ENCODE measurements at places on chromosomes 7 and 10.

GRCh38 chr7:115779561-115779960 is 251.0 kb downstream of the TFEC start:
- no peak for DNase-seq

DNA sequence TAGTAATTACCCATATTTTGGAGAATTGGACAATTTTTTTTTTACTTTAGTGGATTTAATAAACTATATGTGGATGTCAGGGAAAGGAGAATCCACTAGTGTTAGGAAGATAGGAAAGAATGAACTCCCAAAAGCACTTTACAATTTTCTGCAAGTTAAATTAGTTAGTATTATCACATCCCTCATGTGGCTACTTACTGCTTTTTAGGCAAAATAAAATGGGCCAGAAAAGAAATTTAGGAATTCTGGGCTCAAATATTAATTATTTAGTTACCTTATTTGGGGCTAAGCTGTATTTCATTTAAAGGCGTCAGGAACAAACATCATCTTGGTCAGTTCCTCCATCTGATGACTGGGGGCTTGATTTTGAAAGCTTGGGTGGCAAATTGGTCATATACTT is 4.8 kb upstream of the CUX1 start:
- no peak for DNase-seq

GRCh38 chr10:7056216-7056615 is 354.6 kb downstream of the SFMBT2 start:
- no peak for DNase-seq

DNA sequence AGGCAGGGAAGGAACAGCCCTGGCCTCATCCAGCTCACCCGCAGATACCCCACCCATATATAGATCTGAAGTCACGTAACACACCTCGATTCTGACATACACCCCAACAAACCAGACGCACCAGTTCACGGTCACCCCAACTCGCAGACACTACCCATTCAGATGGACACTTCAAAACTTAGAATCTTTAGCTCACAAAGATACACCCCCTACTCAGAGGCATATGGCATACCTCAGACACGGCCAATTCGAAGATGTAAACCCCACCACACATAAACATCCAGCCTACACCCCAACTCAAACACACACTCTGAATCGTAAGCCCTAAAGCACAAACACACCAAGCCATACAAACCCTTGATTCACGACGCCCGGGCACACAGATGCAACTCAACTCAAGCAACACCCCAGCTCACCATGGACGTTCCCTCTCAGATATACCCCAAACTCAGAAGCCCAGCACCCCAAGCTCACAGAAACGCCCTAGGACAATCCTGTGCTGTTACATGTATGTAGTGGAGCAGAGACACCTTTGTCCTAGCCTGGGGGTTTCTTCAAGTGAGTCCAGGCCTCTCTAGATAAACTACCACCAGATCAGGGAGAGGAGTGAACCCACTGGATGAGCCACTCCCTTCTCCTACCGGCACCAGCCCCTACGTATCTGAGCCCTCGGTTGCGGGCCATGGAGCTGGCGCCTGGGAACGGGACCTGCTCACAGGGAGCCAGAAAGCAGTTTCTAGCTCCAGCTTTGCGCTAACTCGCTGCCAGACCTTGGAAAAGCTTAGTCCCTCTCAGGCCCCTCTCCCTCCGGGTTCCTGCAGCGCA is 8.8 kb downstream of the PSD start:
- DNase-seq, result no peak

DNA sequence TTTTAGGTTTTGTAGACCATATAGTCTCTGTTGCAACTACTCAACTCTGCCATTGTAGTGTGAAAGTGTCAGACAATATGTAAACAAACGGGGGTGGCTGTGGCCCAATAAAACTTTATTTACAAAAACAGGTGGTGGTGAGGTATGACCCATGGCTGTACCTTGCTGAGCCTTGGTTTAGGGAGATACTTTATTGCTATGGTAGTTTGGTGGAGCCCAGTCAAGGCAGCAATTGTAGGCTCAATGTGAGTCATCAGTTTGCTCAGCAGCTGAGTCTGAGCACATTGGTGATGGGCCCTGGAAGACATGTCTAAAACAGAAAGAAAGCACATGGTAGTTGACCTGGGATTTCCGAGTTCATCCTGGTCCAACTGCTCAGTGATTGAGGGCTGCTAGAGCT is 242.5 kb downstream of the REEP3 start:
- DNase-seq, result no peak

DNA sequence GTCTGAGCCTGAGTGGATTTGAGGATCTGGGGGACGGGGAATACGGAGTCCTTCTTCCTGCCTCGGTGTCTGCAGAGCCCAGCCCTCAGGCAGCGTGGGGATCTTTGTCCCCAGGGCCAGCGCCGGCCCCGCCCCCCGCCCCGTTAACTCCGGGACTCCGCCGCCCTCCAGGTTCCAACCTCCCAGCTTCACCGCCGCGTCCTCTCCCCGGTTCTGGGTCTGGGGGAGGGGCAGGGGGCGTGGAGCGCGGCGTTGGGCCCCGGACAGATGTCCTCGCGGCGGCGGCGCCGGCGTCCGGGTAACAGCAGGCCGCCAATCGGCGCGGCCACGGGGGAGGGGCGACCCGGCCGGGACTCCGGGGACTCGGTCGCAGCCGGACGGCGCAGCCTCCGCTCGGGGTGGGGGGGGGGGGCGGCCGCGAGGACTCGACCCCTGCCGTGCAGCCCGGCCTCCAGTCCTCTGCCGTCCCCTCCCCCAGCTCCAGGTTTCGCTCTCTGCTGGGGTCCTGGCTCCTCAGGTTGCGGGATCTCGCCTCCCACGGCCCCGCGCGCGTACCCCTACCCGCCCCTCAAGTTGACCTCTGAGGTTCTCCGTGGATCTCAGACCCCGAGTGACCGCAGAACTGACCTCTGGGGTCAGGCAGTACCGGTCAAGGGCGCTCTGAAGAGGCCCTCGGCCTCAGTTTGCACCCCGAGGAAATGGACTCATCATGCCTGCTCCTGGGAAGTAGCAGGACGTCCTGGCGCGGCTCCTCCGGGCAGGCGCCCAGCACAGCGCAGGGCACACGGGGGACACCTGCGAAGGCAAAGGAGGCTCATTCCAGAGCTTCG is 2.3 kb upstream of the ELFN1 start:
- no peak for DNase-seq

GRCh38 chr7:82841828-82842227 is 320.9 kb downstream of the PCLO start:
- DNase-seq, result no peak

- DNase-seq, result no peak
These were observed 620.0 kb downstream of the CNTNAP2 start for GRCh38 chr7:146736446-146737190.

DNA sequence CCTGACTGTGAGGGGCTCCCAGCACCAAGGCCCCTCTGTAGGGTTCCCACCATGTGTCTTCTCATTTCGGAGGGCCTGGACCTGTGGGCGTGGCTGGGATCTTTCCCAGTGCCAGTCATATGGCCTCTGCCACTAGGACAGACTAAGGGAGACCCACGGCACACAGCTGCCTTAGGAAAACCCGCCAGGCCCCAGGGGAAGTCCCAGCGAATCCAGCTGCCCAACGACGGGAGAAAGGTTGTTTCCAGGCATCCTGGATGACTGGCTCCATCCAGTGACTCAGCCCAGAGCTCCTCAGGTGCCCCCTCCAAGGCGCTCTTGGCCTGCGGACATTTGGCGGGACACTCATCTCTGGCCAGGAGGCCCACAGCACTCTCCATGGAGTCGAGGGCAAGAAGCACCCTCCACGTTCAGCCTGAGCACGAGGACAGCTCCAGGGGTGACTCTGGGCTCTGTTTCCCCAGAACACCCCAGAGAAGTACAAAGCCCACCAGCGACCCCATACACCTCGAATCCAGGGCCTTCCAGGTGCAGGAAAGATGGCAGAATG is 39.9 kb downstream of the PWWP2B start:
- DNase-seq, result no peak

DNA sequence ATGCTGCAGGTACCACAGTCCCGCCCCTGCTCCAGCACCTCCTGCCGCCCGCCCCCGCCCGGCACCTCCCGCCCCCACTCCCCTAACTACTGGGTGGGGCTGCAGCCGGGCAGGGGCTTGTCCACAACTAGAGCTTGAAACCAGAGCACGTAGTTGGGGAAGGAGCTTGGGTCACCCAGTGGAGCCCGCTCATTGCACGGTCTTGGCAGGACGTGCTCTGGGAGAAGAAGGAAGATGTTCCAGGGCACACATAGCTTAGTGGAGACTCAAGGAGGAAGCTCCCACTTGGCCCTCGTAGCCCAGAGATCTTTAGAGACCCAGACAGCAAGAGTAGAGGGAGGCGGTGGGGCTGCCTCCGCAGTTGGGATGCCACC is 692 bp downstream of the IGFBP1 start:
- DNase-seq, result no peak

DNA sequence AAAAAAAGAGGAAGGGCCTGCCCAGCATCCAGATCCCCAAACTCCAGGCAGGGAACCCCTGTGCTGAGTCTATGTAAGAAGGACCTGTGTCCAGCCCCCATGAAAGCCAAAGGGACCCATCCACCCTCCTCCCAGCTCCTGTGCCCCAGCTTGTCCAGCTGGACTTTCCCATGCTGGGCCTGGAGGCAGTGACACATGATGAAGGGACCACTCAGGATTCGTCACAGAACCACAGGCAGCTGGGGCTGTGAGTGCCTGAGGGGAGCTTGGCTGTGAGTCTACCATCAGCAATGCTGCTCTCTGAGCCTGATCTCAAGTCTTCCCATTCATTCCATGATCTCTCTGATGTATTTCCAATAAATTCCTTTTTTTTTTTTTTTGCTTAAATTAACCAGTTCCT is 36.2 kb upstream of the MNX1 start:
- no peak for DNase-seq

GRCh38 chr7:157428554-157428945 is 91.7 kb downstream of the DNAJB6 start:
- no peak for DNase-seq

GRCh38 chr7:150999497-151000230 is 8.8 kb downstream of the NOS3 start:
- no peak for DNase-seq

DNA sequence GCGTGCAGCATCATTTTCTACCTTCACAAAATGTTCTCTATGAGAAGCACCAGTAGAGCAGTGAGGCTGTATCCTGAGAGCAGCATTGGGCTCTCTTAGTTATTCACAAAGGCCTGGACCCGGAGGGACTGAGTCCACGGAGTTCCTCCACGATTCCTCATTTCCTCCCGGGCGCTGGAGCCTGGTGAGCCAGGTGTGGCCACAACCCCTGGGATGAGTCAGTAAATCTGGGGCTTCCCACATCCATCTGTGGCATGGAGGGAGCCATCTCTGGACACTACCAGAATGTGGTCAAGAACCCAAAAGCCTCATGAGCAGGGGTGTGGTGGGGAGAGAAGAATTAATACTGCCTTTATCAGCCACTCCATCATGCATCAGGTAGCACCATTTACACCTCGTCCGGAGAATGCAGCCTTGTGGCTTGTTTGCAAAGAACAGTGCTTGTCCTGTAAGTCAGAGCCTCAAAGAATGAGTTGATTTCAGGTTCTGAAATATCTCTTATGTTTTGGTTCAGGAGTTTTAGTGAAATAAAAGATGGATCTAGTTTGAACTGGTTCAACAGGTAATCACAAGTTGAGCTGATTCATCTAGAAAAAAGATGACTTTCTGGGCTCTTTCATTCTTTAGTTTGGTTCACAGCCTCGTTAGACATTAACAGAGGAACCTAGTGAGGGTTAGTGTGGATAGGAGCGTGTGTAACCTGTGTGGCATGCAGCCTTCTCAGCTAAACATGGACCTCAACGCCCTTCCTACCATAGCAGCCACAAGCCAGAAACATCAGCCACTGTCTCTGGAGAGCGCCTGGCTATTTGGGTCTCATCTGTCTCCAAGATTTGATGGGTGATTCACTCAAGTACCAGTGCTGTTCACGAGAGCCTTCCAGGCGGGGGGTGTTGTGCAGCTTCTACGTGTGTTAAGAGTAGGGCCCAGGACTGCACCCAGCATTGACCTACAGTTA is 95.2 kb downstream of the WDR37 start:
- DNase-seq, result no peak

- no peak for DNase-seq
These were observed 62.6 kb downstream of the CCDC6 start for GRCh38 chr10:59843748-59844147.

- DNase-seq, result no peak
These were observed 33.1 kb downstream of the MALSU1 start for GRCh38 chr7:23332193-23332592.

DNA sequence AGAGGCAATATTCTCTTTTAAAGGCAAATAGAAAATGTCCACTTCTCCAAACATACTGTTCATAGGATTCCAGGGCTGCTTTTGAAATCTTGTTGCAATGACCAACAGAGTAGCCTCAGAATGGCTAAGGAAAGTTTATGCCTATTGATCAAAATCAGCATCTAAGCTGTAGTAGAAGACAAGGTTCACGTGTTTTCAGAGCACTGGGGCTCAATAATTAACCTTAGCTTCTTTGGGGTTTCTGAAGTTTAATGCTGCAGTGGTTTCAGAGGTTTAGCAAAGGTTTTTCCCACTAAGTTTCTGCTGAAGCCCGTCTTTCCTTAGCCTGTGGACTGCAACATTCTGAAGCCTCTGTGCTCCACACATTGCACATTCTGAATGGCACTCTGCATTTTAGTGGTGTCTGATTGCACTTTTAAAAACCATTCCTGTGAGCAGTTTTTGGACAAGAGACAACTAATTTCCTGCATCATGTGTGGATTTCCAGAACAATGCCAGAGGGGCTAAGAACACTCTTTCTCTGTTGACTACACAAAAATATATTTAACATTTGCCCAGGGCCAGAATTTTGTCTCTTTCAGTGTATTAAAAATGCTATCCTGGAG is 342.5 kb downstream of the PTEN start:
- no peak for DNase-seq

- no peak for DNase-seq
These were observed 62.6 kb upstream of the MTPN start for GRCh38 chr7:136039577-136040345.

DNA sequence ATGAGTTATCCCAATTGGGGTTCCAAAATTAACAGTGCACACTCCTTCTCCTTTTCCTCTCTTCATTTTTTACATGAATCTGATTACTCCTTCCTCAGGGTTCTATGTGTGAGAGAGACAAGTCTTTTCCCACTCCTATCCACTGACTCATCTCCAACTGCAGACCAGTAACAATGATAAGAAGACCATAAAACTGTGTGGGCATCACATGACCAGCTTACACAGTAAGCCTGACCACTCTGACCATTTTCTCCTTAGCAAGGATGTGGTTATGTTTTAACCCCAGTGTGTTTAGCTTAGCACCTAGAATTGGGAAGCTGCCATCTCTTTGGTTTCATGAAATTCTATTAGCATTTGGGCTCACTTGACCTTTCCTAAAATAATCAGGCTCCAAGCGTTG is 145.0 kb upstream of the CALCR start:
- no peak for DNase-seq

GRCh38 chr10:72098301-72098835 is 10.0 kb upstream of the SPOCK2 start:
- DNase-seq, result no peak

DNA sequence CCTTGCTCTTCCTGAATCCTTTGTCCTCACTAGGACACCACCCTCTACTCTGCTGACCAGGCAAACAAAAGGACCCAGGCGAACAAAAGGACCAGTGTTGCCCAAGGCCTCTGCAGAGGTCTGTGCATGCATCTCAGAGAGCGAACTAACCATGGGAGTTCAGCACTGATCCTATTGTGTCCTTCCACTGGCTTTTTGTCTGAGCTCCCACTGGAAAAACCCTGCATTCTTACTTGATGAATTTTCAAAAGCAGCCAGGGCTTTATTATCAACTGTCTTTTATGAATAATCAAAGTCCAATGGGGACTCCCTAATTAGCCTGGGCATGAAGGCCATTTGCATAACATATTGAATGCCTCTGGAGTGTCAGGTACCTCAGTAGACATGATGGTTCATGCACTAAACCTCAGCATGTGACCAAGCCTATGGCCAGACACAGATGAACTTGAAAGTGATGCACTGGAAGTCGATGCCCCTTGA is 140.6 kb downstream of the KCNMA1 start:
- no peak for DNase-seq
